ENCODE measurements at places on chromosomes 12 and 14.
A peak's percentile ranks its signal among the peaks of the same experiment; 100 is the strongest.

GRCh38 chr12:24285448-24285847 is 336.0 kb upstream of the SOX5 start:
- no peak for DNase-seq

GRCh38 chr12:31618228-31619025 is 27.5 kb upstream of the DENND5B start:
- no peak for DNase-seq

DNA sequence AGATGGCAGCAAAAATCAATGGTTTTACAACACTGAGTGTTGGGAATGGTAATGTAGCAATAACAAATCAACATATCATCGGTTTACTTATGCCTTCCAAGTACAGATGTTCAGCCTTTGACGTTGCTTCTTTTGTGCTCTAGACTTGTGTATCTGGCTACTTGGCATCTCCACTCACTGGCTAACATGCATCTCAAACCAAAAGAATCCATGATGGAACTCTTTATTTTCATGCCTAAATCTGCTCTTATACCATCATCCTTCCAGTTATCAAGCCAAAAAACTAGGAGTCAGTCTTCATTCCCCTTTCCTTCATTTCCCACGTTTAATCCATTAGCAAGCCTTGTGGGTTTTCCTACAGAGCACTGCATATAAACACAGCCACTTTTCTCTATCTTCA is 89.2 kb upstream of the USP44 start:
- no peak for DNase-seq

- no peak for DNase-seq
Observed at GRCh38 chr12:116381744-116382685, 104.5 kb upstream of the MED13L start.

- no peak for DNase-seq
Observed at GRCh38 chr12:27958675-27959074, 13.9 kb downstream of the PTHLH start.

DNA sequence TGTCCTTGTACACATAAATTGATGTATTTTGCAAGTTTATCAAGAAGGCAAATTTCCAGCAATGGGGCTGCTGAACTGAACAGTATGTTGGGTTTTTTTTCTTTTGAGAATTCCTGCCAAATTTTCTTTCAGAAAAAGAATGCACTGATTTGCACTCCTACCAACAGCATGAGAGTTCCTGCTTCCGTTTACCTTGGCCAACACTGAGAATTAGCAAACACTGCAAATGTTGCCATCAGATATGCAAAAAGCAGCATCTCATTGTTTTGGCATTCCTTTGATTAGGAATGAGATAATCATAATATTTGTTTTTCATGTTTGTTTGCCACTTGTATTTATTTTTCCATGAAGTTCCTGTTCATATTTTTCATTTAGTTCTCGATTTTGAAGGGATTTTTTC is 82.4 kb downstream of the RTN1 start:
- no peak for DNase-seq

DNA sequence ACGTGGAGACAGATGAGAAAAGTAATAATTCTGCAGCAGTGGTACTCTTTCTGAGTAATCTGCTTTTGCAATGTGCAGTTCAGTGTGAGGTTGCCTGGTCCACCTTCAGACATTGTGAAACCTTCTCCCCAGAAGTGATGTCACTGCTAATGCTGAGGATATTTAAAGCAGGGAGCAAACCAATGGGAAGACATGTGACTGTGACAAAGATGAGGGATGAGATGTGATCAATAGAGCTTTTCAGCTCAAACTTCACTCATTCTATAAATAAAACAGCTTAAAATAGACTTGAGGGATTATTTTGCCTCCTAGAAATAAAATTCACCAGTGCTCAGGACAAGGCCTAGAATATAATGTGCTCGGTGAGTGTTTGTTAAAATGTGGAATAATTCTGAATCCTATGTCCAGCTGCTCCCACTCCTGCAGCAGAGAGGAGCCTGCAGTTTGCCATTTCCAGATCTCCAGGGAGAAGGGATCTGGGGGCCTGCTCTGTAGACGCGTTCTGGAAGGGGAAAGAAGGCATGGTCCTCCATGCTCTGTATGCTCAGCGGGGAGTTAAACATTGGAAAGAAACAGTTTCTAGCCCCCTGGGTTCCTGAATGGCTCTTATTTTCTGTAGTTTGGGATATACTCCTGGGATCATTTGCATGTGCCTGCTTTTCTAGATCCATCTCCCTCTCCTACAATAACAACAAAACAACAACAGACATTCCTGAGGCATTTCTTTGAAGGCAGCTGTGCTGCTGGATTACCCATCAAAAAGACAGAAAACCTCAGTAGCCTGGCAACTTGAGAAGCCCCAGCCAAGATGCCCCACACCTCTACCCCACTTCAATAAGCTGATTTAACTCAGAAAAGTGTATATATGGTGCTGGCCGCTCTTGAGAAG is 8.9 kb downstream of the SLC7A8 start:
- DNase-seq, result no peak

- DNase-seq, result no peak
Observed at GRCh38 chr12:12892681-12893141, 1.3 kb downstream of the GPRC5A start.

GRCh38 chr12:9214534-9214933 is 6.3 kb upstream of the PZP start:
- no peak for DNase-seq

DNA sequence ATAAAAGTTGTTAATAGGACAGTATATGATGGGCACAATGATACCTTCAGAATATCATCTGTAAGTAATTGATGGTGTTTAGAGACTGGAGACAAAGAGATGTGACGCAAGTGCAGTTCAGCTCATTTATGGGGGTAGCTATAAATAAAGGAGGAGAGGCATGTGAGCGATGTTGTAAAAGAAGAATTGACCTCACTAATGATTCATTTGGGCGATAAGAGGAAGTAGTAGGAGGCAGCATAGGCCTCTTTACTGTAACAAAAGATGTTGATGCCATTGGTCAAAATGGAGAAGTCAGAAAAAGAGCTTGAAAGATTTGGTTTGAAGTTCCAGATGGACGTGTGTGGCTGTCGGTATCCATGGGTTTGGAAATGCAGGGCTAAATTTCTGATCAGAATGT is 70.0 kb downstream of the FLRT2 start:
- DNase-seq, result no peak

GRCh38 chr12:80041071-80041470 is 58.3 kb upstream of the OTOGL start:
- no peak for DNase-seq

- DNase-seq, result no peak
Observed at GRCh38 chr12:100591979-100592378, 18.5 kb downstream of the GAS2L3 start.

GRCh38 chr14:39368261-39368959 is 63.8 kb downstream of the FBXO33 start:
- peak; percentile 12 for DNase-seq

GRCh38 chr14:32078023-32078857 is 1.1 kb downstream of the ARHGAP5 start:
- DNase-seq, result peak; percentile 24

DNA sequence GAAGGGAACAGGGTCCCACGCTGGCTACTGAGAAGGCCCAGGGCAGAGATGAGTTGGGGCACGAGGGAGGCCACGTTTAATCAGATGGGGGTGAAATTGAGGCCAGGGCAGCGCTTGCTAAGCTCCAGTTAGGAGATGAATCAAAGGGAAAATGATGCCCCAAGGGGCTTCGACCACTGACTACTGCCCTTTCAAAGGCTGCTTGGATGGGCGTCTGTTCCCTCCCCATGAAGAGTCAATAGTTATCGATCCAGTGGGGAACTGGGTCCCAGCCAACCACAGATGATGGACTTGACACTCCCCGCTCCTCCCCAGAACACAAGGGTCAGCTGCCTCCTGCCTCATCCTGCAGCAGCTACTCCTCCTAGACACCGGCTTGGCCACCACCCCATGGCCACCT is 55.6 kb downstream of the ESRRB start:
- no peak for DNase-seq

GRCh38 chr14:51095854-51096823 is 1.2 kb upstream of the TRIM9 start:
- DNase-seq, result no peak

DNA sequence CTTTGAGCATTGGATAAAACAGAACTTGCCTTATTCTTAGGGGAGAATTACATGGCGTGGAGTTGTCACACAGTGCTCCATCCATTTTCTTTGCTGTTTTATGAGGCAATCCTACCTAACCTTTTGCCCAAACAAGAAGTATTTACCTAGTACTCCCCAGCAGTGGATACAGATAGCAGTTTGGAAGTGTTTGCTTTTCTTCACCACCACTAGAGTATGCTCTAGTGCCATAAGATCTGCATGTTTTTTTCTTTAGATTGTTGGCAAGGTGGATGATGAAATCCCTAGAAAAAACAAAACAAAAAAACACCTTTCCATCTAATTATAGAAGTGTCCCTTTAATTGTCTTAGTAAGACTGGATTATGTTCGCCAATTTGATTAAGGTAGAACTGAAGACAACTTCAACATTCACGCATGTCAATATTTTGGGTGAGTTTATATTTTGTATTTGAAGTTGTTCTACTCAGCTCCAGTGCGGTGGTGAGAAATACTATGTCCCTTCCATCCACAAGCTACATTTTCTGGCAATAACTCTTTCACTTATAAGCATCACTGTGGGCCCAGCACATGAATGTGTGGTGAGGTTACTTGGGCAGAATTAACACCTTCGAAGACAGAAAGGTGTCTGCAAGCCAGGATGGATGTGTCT is 23.6 kb upstream of the TMEM260 start:
- no peak for DNase-seq

DNA sequence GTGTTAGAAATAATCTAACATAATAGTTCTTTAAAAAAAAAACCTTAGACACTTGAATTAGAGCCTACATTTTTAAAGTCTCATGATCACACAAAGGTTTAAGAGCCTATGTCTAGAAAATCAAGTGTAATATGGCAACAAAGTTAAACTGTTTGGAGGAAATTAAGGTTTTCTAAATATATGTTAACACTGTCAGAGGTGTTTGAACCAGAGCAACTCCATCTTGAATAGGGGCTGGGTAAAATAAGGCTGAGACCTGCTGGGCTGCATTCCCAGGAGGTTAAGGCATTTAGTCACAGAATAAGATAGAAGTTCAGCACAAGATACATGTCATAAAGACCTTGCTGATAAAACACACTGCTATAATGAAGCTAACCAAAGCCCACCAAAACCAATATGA is 12.4 kb downstream of the CPNE8 start:
- no peak for DNase-seq

- DNase-seq, result peak; percentile 42
Observed at GRCh38 chr14:35285168-35286002, 6.8 kb upstream of the PSMA6 start.

DNA sequence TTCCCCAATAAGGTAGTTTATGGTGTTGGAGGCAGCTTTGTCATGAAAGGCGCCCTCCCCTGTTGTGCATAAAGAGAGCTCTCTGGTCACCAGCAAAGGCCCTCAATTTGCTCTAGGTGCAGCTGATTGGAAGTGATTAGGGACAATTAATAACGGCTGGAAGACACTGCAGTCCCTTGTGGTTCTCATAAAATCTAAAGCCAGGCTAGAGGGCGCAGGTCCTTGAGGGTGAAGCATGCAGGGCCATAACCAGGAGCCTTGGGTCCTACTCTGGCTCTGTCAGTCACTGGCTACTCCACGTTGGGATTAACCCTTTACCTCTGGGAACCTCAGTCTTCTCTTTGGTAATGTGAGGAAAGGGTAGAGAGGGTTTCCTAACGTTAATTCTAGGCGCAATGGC is 1.9 kb downstream of the DAAM1 start:
- peak; percentile 2 for DNase-seq

GRCh38 chr12:39606712-39607423 is 12.7 kb downstream of the ABCD2 start:
- no peak for DNase-seq

DNA sequence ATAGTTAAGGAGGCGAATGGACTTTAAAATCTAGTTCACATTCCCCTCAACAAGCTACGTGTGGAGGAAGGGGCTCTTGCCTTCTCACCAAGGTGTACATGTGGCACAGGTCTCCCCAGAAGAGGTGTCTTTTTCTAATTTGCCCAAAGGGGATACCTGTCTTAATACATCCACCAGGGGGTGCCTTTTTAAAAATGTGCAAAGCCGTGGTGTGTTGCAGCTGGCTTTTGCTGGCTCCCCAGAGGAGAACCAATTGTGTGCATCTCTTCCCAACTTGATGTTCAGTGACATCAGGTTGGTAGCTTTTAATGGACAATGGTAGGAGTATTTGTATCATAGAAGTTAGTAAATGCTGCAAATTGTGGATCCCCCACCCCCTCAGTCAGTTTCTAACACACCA is 33.8 kb downstream of the CREBL2 start:
- DNase-seq, result peak; percentile 77

DNA sequence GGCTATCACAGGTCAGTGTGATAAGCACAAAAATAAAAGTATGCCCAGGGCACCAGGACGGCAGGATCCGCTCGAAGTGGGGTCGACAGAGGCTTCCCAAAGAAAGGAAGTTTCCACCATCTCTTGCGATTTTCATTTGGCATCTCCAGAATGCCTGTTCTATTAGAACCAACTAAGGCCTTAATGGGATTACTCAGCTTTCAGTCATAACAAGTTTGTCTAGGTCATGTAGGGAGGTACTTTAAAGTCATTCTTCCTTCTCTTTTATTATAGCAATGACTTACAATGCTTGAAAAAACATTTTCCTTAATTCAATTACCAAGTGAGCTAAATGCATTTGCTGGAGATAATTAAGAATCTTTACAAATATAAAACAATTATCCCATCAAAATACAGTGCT is 83.6 kb upstream of the DIO3 start:
- no peak for DNase-seq

DNA sequence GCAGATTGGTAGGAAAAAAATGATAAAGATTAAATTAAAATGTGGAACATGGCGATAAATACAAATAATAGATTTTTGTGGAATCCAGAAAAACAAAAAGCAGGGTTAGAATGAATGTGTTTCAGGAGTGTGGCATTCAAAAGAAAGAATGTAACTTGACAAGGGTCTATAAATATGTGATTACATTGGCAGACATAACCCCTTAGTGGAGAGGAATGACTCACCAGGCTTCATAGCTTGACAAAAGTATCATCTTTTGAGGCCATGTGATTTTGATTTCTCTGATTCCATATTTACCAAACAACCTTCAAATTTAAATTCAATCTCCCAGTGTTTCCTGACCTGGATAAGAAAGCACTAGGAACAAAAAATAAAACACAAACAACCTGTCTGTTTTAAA is 24.4 kb upstream of the MGST1 start:
- no peak for DNase-seq

GRCh38 chr12:2111826-2112225 is 59.0 kb downstream of the CACNA1C start:
- no peak for DNase-seq

- DNase-seq, result no peak
Observed at GRCh38 chr12:108576660-108577234, 14.4 kb downstream of the ISCU start.

DNA sequence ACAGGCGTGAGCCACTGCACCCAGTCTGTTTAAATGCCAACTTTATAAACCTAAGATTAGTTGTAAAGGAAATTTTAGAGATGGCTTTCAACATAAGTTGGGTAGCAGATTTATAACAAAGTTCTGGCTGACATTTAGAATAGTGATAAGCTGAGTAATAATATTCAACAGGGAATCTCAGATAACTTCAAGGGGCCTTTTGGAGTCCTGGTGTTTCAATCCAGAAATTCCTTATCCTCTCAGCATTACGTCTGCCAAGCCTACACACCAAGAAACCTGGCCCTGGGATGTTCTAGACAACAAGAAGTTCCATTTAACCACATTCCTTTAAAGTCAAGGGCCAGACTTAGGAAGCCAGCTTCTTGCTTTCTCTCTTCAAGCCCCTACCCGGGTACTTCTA is 59.5 kb upstream of the DYRK2 start:
- no peak for DNase-seq

GRCh38 chr12:115423546-115423987 is 739.6 kb upstream of the TBX3 start:
- no peak for DNase-seq

GRCh38 chr12:12919666-12920435 is 28.5 kb downstream of the GPRC5A start:
- no peak for DNase-seq

Measured in CD4-positive, alpha-beta T cell treated with Interleukin-15 for 4 hours (primary cell).